ENCODE measurements at places on chromosomes 16 and 17.

- DNase-seq = no peak
Observed at GRCh38 chr17:65556014-65556909, 5.2 kb downstream of the AXIN2 start.

GRCh38 chr16:50309156-50309526, 42.8 kb downstream of the ADCY7 start:
- DNase-seq = no peak

DNA sequence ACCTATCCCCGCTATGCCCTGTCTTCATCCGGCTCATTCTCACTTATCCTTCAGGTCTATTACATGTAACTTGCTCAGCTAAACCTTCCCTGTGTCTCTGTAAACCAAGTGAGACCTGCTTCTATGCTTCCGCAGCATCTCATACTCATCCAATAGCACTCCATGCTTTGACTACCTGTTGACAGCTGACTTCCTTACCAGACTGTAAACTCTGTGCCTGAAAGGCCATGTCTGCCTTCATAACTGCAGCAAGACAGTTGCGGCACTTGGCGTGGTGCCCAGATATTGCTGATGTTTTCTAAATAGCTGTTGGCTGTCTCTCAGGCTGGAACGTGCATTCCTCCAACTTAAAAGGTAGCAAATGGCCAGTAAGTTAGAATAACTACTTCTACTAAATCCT, 1.8 kb upstream of the OR1E1 start:
- no peak for DNase-seq

DNA sequence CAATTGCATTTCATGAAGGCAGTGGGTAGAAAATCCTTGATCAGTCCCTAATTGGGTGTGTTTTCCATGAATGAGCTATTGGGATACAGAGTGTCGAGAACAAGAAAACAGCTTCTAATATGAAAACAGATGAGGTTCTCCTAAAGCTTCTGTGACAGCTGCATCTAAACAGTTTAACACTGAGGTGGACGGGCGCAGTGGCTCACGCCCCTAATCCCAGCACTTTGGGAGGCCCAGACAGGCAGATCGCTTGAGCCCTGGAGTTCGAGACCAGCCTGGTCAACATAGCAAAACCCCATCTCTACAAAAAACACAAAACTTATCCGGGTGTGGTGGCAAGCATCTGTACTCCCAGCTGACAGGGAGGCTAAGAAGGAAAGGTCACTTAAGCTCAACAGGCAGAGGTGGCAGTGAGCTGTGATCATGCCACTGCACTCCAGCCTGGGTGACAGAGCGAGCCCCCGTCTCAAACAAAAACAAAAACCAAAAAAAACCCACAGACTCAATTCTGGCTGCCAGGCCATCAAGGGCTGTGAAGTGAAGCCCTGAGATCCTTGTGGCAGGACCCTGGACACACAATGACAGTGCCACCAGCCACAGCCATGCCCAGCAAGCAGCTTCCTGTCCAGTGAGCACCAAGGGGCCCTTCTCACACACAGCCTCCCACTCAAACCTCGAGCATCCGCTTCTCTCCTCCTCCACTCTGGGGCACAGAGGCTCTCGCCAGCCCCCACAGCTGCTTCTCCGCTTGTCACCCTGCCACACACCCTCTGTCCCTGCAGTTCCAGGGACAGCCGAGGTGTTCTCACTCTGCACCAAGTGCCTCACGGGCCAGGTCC, 44.0 kb downstream of the ANKRD11 start:
- no peak for DNase-seq

All from NCI-H1436 treated with DMSO at 0.1 percent for 48 hours (cell line).